ENCODE measurements at places on chromosomes 7 and 10. TPM values are rescaled to one million over a fixed set of nuclear protein-coding genes. Genes with fewer than 3 reads are reported as not detected.

HOXA6 gene
- total RNA-seq: 1.4 TPM

A1CF gene
- total RNA-seq: not detected

OR6V1 gene
- not detected for total RNA-seq

CYP17A1 gene
- total RNA-seq: not detected

DDX21 gene
- total RNA-seq: 79.9 TPM

FAM25C gene
- total RNA-seq: not detected

TYW1B gene
- total RNA-seq: 1.5 TPM

SHH gene
- total RNA-seq: not detected

DNAJB9 gene
- 56.6 TPM for total RNA-seq

PFKP gene
- total RNA-seq: 435 TPM
